ENCODE measurements at places on chromosomes 7 and 10. TPM values are rescaled to one million over a fixed set of nuclear protein-coding genes. Genes with fewer than 3 reads are reported as not detected.

DNA sequence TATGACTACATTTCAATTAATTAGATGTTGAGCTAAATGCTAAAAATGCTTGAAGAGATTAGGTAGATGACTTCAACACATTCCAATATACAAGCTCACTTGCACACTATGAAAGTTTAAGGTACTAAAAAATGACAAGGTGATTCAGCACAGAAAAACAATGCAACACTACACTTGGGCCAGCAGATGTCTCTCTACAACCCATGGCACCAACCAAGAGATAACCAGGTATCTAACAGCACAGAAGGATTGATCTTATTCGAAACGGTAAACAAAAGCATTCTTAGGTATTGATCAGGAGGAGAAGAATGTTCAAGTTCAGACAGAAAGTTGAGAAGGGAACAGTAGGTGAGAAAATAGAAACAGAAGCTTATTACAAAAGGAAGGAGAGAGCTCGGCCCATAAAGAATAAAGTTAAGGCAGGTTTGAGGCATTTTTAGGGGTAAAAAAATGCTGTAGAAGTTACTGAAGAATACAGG, 248.2 kb upstream of the KLF14 start:
- no peak for DNase-seq

DNA sequence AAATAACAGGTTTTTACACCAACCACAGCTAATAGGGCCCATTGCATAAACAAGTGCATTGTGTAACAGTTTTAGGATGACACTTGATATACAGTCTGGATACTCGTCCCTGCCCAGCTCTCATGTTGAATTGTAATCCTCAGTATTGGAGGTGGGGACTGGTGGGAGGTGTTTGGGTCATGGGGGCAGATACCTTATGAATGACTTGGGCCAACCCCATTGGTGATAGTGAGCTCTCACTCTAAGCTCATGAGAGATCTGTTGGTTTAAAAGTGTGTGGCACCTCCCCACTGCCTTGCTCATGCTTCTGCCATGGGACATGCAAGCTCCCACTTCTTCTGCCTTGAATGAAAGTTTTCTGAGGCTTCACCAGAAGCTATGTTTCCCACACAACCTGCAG, 136.7 kb downstream of the PDE1C start:
- DNase-seq, result no peak

DNA sequence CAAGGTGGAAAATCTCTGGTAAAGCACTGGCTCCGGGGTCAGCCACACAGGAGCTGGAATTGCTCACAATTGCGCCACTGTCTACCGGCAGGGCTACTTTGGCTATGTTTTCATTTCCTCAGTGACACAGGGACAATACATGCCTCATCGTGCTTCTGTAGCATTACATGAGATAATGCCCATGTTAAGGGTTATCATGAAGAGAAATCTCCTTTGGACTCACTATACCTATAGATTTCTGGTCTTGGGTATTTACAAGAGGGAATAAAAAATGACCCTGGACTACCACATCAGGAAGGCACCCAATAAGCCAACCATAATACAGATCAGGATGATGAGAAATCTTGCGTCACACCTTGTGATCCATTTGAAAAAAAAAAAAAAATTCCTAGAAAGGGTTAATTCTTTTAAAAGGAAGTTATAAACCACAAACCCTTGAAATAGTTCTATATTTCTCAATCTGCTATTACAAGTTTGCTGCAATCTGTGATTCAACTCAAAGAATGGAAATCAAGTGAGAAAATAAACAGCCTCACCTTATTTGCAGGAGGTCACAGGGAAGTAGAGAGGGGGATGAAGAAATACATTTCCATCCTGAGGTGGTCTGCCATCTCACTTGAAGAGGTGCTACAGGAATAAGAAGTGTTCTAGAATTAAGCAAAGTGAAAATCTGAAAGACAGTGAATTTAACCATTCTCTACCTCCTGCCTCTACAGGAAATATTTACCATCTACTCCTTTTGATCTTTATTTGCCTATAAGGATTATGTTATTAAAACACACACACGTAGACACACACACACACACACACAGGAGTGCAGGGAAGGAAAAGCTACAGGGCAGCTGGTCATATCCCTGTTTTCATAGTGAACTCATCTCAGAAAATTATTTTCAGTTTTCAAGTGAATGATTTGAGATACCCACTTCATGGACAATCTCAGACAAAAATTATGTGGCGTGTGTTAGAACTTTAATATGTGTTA, 231.3 kb upstream of the CELF2 start:
- no peak for DNase-seq

DNA sequence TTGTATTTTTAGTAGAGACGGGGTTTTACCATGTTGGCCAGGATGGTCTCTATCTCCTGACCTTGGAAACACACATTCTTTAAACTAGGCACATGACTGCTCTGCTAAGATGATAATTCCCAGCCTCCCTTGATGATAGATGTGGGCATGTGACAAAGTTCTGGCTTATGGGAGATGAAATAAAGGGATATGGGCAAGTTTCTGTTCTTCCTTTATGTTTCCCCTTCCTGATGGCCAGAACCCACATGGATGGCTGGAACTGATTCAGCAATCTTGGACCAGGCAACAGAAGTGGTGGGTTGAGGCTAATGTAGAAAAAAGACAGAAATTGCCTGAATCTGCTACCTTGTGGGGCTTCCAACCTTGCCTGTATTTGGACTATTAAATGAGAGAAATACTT, 60.7 kb upstream of the NRP1 start:
- DNase-seq, result no peak

DNA sequence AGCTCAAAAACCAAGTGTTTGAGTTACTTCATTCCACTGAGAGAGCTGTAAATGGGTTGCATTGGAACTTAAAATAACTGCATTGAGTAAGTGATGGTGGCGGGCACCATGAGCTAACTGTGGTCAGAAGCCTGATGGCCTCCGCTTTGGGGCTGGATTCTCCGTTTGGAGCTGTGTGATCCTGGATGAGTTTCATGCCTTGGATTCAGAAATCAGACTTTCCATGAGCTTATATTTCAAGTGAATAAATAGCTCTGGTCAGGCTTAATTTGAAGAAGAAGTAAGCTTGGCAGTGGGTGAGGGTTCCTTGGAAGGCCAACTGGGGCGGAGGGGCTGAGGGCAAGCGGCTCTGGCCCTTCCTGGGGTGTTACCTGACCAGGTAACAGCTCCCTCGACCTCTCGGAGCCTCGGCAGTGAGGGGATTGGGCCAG, 5.6 kb downstream of the HTRA1 start:
- no peak for DNase-seq

DNA sequence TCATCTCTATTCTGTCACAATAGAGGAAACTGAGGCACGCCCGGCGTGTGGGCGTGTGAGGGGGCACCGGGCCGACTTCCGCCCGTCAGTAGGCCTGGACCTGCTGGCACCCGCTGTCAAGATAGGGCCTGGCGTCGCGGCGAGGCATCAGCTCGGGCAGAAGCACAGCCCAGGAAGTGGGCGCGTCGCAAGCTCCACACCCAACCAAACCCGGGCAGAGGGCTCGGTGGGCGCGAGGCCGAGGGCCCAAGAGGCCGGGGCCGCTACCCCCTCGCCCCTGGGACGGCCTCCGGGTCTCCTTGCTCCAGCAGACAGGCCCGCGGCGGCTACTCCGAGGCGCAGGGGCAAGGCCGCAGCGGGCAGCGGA, 91.2 kb downstream of the SPAG6 start:
- no peak for DNase-seq

GRCh38 chr7:41114131-41114530, 588.8 kb downstream of the INHBA start:
- no peak for DNase-seq

GRCh38 chr7:113907617-113908016, 11.2 kb downstream of the PPP1R3A start:
- no peak for DNase-seq

GRCh38 chr7:25839084-25839769, 312.8 kb upstream of the NFE2L3 start:
- no peak for DNase-seq

DNA sequence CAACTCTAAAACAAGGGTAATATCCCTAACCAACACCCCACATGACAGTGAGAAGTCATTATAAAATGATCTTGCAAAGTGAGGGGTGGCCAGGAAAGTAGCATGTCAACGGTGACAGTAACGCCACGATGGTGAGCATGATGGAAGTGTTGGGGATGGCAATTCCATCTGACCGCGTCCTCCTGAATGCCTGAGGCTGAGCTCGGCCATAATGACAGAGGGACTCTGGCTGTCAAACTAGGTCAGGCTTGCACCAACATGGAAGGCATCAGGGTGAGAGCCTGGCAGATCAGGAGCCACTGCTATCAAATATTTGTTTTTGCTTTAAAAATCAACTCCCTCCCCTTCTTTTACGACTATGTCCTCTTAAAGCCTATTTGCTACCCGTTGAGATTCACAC, 55.7 kb upstream of the EFCAB10 start:
- DNase-seq, result no peak

DNA sequence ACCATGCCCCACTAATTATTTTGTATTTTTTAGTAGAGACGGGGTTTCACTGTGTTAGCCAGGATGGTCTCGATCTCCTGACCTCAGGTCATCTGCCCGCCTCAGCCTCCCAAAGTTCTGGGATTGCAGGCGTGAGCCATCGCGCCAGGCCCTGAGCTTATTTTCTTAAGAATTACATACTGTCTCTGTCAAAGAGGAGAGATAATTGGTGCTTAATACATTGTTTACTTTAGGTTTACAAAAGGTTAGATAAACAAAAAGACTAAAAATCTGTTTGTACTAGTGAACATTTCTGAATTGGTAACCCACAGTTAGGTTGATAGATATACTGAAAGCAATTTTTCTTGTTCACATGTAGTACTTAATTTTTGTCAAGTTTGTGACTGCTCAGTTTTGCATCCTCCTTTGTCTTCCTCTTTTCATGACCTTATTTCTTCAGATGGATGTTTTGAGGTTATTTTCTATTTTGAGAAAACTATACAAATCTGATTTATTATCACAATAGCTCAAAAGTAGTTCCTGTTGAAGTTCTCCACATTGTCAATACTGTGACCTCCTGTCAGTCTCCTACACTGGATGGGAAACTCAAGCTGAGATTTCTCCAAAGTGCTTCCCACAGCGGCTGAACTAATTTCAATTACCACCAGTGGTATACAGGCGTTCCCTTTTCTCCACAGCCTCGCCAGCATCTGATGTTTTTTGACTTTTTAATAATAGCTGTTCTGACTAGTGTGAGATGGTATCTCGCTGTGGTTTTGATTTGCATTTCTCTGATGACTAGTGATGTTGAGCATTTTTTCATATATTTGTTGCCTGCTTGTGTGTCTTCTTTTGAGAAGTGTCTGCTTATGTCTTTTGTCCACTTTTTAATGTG, 22.5 kb downstream of the HHEX start:
- no peak for DNase-seq

GRCh38 chr7:14156436-14156835, 167.0 kb upstream of the ETV1 start:
- DNase-seq, result no peak

- no peak for DNase-seq
Observed at GRCh38 chr10:31014161-31014875, 17.3 kb downstream of the ZNF438 start.

DNA sequence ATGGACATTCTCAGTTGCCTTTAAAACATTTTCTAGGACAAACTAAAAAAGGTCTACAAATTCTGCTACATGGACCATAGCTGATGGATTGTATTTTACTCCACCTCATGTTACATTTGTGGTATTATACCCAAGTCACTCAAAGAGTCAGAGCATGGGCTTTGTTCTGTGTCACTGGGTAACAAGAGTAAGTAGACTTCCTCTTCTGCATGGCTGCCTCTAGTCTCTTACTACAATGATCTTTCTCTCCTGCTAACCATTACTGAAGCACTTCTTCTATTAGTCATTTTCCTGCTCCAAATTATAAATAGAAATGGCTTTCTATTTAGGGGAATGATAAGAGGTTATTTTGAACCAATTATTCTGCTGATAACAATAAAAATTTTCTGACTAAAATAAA, 727.4 kb upstream of the NRP1 start:
- DNase-seq, result no peak

DNA sequence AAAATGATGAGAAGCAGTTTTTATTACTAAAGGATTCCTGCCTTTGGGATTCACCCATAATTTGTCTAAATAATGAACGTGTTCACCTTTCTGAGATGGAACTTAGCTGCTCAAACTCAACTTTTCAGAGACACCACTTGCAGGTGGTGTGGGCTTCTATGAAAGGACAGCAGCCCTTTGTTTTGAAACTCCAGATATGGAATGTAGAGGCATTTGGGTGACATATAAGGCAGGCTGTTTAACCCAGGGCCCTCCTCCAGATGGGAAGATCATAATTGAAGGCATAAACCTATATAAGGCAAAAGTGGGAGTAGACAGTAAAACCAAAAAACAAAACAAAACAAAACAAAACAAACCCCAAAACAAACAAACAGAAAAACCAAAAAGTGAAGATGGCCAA, 11.9 kb upstream of the HUS1 start:
- DNase-seq, result no peak

GRCh38 chr10:71569775-71570588, 149.6 kb downstream of the C10orf105 start:
- DNase-seq, result peak; percentile 61

GRCh38 chr7:15167912-15168311, 265.4 kb upstream of the DGKB start:
- DNase-seq, result no peak

- no peak for DNase-seq
Observed at GRCh38 chr10:22335173-22335933, 9.9 kb upstream of the SPAG6 start.

DNA sequence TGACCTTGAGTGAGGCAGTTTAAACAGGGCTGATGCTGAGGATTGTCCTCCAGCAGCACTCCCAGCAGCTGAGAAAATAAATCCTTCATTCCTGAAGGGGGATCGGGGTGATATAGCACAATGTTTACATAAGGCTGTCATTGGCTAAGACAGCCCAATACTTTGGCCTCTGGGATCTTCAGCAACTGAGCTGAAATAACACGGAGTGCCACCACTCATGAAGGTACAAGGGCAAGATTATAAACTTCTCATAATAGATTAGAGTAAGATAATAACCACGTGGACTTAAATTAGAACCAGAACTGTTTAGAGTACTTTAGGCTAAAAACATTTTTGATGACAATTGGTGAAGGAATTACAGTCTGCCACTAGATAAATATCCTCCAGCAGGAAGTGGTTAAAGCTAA, 70.0 kb upstream of the PAPSS2 start:
- no peak for DNase-seq

- DNase-seq, result no peak
Observed at GRCh38 chr10:6813306-6813705, 233.2 kb upstream of the PRKCQ start.

- DNase-seq, result no peak
Observed at GRCh38 chr10:133350283-133350949, 3.2 kb downstream of the PRAP1 start.

Gene GOLGA7B
- 1.2 TPM for polyA plus RNA-seq

Gene PILRA
- polyA plus RNA-seq, result 12.6 TPM

Gene ZNF804B
- polyA plus RNA-seq, result 0.42 TPM

Gene OR2A7
- polyA plus RNA-seq, result 9.4 TPM

Gene MYO1G
- polyA plus RNA-seq, result 0.53 TPM

Gene CDHR3
- polyA plus RNA-seq, result 15.8 TPM

Gene ADAMTS14
- 1.1 TPM for polyA plus RNA-seq

Gene PTPN20
- 7.3 TPM for polyA plus RNA-seq

Gene FXYD4
- polyA plus RNA-seq, result not detected

Gene ANXA8
- 0.38 TPM for polyA plus RNA-seq

All from left kidney (tissue), 8 donors.